ENCODE measurements at places on chromosomes 2 and 18.

DNA sequence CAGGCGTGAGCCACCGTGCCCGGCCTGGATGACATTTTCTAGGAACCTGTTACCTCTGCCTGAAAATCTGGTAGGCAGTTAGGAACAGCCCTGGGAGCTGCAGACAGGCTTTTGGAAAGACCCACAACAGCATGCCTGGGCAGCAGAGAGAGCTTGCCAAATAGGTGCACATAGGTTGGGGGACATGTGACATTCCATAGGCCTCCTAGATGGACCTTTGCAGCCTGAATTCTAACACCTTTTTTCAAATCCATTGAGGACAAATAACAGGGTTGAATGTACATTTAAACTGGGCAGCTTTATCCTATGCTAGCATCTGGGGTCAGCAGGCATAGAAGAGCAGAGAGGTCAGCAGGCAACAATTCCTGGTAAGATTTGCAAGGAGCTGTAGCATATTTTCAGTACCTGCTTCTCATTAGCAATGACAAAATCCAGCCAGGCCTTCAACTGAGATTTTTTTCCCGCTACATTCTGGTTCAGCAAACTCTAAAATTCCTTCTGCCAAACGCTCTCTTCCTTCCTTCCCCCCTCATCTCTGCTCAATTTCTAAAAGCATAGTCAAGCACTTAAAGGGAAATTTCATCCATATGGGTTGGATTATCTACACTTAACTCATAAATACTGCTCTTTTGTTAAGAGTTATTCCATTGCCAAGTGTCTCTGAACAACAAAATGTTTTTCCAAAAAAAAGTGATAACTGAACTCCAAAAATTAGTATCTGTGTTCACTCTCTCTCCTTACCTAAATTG is 75.2 kb downstream of the SOWAHC start:
- DNase-seq, result no peak

DNA sequence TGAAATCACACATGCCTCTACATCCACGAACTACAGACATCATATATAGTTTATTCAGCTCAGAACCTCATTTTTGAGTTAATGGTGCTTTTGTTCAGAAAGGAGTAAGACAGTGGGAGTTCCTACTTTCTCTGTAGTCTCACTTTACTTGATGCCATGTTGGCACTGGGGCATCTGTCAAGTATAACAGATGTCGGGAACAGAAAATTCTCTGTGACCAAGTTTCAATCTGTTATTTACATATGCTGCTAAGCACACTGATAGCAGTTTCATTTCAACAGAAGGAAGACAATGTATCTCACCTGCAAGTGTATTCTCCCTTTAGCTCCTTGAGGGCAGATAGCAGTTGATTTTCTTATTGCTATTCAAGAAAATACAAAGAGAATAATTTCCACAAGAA is 774.1 kb downstream of the METTL4 start:
- DNase-seq, result no peak

GRCh38 chr2:86038291-86039081 is 67.2 kb downstream of the POLR1A start:
- DNase-seq, result no peak

DNA sequence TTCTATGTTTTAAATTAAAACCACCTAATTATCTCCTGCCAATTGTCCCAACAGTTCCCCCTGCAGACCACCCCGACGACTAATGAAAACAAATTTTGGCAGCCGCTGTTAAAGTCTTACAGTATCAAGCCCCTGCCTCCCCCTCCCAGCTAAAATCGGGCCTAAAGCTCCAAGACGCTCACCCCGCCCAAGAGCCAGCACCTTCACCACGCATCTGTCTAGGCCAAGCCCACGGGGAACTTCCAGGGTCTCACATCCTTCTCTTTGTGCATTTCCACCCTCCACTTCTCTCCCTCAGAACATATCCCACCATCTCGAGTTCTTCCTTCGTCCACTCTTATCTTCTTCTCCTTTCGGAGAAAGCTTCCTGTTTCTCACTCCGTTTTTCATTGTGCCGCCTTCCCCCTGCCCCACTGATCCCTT is 445 bp downstream of the PRPF40A start:
- peak; percentile 3 for DNase-seq

DNA sequence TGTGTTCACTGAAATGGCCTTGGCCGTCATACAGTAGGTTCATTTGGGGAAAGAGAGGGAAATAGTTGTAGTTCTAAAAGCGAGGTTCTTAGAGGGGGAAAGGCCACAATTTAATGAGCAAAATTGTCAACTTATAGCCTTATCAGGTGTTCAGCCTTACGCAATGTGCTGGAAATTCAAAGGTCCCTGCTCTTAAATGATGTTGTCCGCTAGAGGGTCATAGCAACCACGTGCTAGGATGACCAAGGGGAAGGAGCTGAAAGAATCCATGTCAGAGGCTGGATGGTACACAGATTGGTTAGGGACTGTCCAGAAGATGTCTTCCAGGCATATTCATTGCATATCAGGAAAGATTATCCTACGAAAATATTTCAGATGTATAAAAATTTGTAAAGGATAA is 282.3 kb upstream of the MEX3C start:
- DNase-seq, result no peak

- DNase-seq, result no peak
Measured at GRCh38 chr2:112187805-112188596, 49.8 kb downstream of the FBLN7 start.

- no peak for DNase-seq
Measured at GRCh38 chr2:23409248-23409647, 24.3 kb downstream of the KLHL29 start.

- no peak for DNase-seq
Measured at GRCh38 chr2:61252031-61252430, 90.0 kb downstream of the C2orf74 start.

DNA sequence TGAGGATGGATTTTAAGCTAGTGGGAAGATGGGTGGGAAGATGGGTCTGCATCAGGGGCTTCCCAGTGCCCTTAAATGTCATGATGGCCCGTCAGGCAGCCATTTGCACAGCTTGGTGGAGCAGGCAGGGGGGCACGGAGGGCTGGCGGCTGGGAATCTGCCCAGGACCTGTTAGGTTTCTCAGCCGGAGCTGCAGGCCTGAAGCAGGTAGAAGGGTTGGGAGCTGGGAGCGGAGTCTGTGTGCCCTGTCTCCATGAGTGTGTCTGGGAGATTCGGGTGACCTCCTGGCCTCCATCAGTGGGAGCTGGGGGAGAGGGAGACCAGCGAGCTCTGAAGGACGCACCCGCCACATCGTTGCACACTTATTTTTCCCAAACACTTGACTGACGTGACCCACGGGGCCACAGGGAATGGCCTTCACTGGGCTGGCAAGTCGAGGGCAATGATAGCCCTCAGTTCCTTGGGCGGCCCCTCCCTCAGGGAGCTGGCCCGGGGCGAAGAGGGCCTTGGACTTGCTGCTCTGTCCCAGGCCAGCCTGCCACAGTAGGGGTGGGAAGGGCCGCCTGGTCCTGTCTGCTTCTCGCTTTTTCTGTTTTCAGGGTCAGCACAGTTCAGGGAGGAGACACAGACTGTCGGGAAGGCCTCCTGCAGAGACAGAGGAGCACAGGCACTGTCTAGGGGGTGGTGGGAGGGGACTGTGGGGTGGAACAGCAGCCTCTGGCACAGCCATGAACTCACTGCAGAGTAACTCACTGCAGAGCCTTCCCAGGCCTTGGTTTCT is 236.8 kb downstream of the ZBTB7C start:
- DNase-seq, result no peak

GRCh38 chr2:85134896-85135659 is 1.9 kb downstream of the TCF7L1 start:
- DNase-seq, result no peak

DNA sequence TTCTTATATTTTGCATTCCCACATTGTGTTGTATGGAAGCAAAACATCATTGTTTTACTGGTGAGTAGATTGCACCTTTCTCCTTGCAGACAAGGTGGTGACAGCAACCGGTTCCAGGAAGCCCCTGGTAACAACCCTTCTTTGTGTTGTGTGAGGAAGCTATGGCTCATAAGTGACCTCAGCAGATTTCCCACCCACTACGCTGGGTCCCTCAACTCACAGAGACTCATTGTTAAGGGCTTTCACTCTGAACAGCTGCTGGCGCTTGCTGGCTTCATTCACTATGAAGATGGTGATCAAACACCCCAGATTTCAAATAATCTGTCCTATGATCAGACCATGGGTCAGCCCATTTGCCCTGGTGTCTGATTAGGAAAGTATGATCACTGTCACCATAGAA is 53.4 kb downstream of the WIPF1 start:
- DNase-seq, result no peak

DNA sequence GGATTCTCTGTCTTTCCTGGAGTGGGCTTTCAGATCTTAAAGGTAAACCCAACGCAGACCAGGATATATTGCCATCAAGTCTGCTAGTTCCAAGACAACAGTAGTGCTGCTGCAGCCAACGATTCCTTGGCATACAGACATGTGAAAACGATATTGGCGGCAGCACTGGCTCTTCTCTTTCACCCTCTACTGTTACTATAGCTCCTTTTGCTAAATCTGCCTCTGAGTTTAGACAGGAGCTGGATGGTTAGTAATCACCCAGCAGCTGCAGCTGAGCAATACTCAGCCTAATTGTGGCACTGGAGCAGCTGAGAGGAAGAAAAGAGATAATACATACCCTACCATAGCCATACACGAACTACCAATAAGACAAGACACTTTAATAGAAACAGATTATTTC is 4.0 kb downstream of the YES1 start:
- peak; percentile 6 for DNase-seq

DNA sequence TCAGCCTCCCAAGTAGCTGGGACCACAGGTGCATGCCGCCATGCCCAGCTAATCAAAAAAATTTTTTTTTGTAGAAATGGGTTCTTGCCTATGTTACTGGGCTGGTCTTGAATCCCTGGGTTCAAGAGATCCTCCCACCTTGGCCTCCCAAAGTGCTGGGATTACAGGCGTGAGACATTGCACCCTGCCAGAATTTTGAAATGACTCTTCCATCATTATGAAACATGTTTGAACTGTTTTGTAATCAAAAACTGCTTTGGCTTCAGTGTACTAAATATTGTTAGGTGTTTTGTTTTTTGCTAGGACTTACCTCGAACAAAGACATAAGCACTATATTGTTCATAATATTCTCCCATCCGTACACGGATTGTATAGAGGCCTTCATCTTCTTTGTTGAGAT is 55.8 kb downstream of the MYOM1 start:
- no peak for DNase-seq

DNA sequence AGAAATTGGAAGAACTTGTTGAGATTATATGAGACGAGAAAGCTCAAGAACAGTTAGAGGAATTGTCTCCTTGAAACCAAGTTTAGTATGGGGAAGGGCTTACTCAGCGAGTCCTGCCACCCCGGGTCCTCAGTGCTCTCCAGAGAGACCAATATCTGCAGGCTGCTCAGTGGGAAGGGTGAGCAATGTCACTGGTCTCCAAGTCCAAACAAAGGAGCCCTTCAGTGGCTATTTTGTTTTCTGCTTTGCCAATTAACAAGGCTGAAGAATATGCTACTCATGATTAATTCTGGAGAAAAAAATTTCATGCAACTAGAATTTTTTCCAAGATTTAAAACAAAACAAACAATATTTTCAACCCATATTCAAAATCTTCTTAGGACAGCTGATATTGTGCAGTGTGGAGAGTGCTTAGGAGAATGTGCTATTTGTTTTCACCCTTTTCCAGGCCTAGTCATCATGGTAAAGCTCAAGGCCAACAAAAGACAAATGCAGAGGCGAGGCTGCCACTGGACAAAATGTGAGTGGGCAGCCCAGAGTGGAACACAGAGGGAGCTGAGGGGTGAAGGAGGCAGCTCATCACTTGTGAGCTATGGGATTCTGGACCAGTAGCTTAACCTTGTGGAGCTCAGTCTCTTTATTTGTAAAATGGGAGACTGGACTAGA is 83.8 kb upstream of the TMEM17 start:
- DNase-seq, result no peak

GRCh38 chr2:84776011-84776410 is 104.9 kb downstream of the TRABD2A start:
- DNase-seq, result no peak

DNA sequence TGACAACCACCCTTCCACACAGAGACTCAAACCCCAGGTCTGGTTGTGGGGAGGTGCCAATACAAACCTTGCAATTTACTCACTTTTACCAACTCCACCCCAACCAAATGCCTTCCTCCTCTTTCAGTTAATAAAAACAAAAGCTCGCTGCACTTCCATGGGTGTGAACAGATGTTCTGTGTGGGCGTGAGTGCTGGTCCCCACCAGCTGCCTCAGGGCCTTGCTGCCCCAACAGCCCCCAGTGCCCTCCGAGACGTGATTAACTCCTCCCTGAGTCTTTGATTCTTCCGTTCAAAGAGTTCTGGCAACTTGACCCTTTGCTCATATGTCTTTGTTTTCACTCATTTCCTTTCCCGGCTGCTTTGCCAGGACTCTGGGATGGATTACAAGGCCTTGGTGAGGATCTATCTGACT is 258.9 kb upstream of the CXCR4 start:
- no peak for DNase-seq

DNA sequence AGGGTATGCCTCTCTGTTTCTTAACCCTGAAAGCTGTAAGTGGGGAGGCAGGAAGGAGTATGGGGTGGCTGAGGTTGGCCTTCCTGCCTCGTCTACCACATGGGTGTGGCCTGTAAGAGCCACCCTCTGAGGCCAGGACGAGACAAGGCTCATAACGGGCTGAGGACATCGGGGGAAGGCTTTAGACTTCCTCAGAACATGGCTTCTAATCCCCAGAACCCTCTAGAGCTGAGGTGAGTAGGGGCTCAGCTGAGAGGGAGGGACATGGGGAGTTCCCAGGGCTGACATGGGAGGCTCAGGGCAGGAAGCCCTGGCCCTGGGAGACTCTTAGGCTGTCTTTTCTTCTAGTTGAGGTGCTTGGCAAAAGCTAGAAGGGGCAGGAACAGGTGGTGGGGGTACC is 36.7 kb downstream of the EMX1 start:
- DNase-seq, result no peak

GRCh38 chr2:106108351-106108750 is 85.8 kb downstream of the UXS1 start:
- no peak for DNase-seq

- no peak for DNase-seq
Measured at GRCh38 chr2:164797627-164798026, 44.0 kb downstream of the COBLL1 start.

- DNase-seq, result no peak
Measured at GRCh38 chr2:120637847-120638246, 97.8 kb upstream of the GLI2 start.

GRCh38 chr2:236552581-236553363 is 16.9 kb upstream of the ACKR3 start:
- DNase-seq, result no peak

DNA sequence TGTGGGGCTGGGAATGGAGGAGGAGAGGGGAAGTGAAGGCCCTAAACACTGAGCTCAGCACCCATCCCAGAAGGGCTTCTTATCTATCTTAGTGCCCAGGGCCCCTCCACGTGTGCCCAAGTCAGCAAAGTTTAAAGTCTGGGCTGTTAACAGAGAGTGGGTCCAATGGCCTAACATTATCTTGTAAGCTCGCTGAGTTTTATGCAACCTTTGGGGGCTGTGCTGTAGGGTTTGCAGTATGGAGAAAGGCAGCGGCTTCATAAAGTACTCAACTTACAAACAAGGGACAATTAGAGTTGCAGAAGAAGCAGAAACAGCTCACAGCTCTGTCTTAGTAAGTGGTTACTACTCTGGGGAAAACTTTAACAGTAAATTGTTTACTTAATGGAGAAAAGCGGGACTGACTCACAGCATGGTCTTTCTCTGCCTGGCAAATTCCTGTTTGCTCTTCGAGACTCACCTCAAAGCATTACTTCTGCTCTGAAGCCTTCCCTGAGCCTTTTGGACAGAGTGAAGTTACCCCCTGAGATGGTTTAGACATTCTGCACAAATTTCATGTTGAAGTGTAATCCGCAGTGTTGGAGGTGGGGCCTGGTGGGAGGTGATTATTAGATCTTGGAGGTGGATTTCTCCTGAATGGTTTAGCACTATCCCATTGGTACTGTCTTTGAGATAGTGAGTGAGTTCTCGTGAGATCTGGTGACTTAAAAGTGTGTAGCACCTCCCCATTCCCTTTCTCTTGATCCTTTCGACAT is 9.0 kb downstream of the ENOSF1 start:
- no peak for DNase-seq
